Natural killer cell treated with Interleukin-12 subunit alpha and Interleukin-12 subunit beta and Interleukin-15 and Interleukin-18, amount 100 ng/mL, for 72 hours (primary cell): ENCODE measurements at places on chromosomes 7 and 10. TPM values are rescaled to one million over a fixed set of nuclear protein-coding genes. Genes with fewer than 3 reads are reported as not detected.
A peak's percentile ranks its signal among the peaks of the same experiment; 100 is the strongest.

CPA4 gene
- total RNA-seq = not detected

ADARB2 gene
- total RNA-seq = not detected

GRCh38 chr10:92886334-92886961, 38.1 kb downstream of the EXOC6 start:
- no peak for DNase-seq
- H3K27ac ChIP-seq = no peak overlapping the region
- no peak overlapping the region for H3K4me3 ChIP-seq
- peaks cover 3% of the 10 kb centered on the region for H3K4me1 ChIP-seq
- H3K36me3 ChIP-seq = no peaks in the 10 kb centered on the region

- H3K36me3 ChIP-seq = no peaks in the 10 kb centered on the region
- H3K4me1 ChIP-seq = no peaks in the 10 kb centered on the region
- H3K4me3 ChIP-seq = no peak overlapping the region
- H3K27me3 ChIP-seq = peaks cover 23% of the 10 kb centered on the region
- no peak overlapping the region for H3K27ac ChIP-seq
Measured at GRCh38 chr7:141462958-141463357, 88.3 kb upstream of the AGK start.

DNA sequence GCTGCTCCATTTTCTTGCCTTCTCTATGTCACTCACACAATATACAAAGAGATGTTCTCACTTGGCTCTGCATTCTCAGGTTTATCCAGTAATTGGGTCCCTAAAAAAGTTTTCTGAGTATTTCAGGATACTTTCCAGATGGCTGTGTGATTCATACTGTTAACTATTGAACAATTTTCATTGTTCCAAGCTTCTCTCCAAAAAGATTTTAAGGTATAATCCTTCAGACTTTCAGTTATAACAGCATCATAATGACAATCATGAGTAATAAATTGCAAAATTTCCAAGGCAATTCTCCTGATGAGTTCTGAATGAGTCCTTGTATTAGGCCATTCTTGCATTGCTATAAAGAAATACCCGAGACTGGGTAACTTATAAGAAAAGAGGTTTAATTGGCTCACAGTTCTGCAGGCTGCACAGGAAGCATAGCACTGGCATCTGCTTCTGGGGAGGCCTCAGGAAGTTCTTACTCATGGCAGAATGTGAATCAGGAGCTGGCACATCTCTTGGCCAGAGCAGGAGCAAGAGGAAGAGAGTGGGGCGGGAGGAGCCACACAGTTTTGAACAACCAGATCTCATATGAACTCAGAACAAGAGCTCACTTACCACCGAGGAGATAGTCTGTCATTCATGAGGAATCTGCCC, 148.1 kb downstream of the SLC16A9 start:
- no peaks in the 10 kb centered on the region for H3K4me1 ChIP-seq
- no peak overlapping the region for H3K4me3 ChIP-seq
- DNase-seq = no peak
- H3K36me3 ChIP-seq = no peaks in the 10 kb centered on the region
- H3K27me3 ChIP-seq = no peaks in the 10 kb centered on the region
- no peak overlapping the region for H3K27ac ChIP-seq

GRCh38 chr7:116802746-116803152, 59.6 kb upstream of the CAPZA2 start:
- H3K27me3 ChIP-seq = peaks cover 10% of the 10 kb centered on the region
- DNase-seq = no peak
- no peaks in the 10 kb centered on the region for H3K36me3 ChIP-seq
- no peak overlapping the region for H3K27ac ChIP-seq
- peaks cover 6% of the 10 kb centered on the region for H3K4me1 ChIP-seq
- H3K4me3 ChIP-seq = peak overlapping the region; percentile 30

- H3K27me3 ChIP-seq = no peaks in the 10 kb centered on the region
- peaks cover 18% of the 10 kb centered on the region for H3K4me1 ChIP-seq
- H3K4me3 ChIP-seq = no peak overlapping the region
- no peak overlapping the region for H3K27ac ChIP-seq
Measured at GRCh38 chr7:39659356-39660013, 36.1 kb downstream of the RALA start.
